ENCODE measurements at places on chromosomes 11 and 22. TPM values are rescaled to one million over a fixed set of nuclear protein-coding genes. Genes with fewer than 3 reads are reported as not detected.

DNA sequence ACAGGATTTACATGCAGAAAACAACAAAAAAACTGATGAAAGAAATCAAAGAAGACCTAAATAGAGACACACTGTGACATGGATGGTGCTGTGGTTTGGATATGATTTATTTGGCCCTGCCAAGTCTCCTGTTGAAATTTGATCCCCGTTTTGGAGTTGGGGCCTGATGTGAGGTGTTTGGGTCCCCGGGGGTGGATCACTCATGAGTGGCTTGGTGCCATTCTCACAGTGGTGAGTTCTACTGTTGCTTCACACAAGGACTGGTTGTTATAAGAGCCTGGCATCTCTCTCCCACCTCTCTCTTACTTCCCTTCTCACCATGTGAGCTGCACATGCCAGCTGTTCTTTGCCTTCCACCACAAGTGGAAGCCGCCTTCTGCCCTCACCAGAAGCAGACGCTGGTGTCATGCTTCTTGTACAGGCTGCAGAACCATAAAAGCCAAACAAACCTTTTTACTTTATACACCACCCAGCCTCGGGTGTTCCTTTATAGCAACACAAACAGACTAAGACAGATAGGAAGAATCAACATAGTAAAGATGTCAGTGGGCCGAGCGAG is 7.8 kb upstream of the RTL6 start:
- DNase-seq, result no peak

DNA sequence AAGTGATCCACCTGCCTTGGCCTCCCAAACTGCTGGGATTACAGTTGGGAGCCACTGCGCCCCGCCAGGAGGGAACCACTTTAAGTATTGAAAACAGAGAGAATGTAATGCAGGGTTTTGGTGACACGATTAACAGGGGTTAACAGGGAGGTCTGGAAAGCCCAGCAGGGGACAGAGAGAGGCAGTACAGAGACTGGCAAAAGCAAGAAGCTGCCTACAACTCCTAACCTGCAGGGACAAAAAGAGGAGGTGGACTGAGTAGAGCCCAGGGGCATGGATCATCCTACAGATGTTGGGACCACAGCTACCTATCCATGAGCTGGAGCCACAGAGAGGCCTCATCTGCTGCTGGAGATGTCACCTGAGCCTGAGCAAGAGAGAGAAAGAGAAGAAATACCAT is 1.7 kb upstream of the SPINDOC start:
- no peak for DNase-seq

DNA sequence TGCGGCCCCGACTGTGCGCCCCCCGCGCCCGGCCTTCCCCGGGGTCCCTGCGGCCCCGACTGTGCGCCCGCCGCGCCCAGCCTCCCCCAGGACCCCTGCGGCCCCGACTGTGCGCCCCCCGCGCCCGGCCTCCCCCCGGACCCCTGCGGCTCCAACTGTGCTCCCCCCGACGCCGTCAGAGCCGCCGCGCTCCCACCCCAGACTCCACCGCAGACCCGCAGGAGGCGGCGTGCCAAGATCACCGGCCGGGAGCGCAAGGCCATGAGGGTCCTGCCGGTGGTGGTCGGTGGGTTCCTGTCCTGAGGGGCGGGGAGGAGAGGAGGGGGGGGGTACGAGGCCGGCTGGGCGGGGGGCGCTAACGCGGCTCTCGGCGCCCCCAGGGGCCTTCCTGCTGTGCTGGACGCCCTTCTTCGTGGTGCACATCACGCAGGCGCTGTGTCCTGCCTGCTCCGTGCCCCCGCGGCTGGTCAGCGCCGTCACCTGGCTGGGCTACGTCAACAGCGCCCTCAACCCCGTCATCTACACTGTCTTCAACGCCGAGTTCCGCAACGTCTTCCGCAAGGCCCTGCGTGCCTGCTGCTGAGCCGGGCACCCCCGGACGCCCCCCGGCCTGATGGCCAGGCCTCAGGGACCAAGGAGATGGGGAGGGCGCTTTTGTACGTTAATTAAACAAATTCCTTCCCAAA is 3.1 kb downstream of the DRD4 start:
- no peak for DNase-seq

- DNase-seq, result peak; percentile 45
These were observed 8.2 kb downstream of the ARRB1 start for GRCh38 chr11:75342966-75343870.

- no peak for DNase-seq
These were observed 73.8 kb downstream of the TP53I11 start for GRCh38 chr11:44876906-44877305.

DNA sequence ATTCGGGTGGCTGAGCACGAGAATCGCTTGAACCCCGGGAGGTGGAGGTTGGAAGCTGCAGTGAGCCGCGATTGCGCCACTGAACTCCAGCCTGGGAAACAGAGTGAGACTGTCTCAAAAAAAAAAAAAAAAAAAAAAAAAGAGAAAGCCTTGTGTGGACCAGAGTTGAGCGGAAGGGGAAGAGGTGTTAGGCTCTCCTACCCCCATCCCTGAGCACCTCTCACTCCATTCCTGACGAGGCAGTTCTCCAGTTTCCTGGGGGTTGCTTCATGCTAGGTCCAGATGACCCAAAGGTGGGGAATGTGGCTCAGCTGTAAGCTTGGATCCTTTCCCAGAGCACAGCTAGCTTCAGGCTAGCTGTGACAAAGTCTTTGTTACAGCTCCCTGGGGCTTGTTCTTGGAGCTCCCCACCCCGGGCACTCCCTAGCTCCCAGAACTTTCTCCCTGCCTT is 8.8 kb upstream of the DNAL4 start:
- peak; percentile 68 for DNase-seq

DNA sequence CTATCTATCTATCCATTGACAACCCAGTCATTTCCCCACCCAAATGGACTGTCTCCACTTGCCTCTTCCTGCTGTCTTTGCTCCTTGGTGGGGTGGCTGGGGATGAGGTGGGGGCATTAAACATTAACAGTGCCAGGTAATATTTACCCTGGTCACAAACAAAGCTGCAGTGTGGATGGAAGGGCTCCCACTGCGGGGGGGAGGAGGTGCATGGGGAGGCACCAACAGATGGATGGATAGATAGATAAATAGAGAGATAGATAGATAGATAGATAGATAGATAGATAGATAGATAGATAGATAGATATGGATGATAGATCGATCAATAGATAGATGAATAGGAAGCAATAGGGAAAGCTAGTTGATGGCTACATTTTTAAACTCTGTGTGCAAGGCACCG is 2.3 kb upstream of the FXYD2 start:
- no peak for DNase-seq

CHRM4 gene
- 5.5 TPM for total RNA-seq

SMTN gene
- 61.1 TPM for total RNA-seq

SSTR3 gene
- not detected for total RNA-seq

NXPE2 gene
- not detected for total RNA-seq

MS4A2 gene
- total RNA-seq, result not detected

SLC5A4 gene
- not detected for total RNA-seq

All from A172 (cell line).